ENCODE measurements at places on chromosomes 5 and 9. TPM values are rescaled to one million over a fixed set of nuclear protein-coding genes. Genes with fewer than 3 reads are reported as not detected.

The FGD3 gene
- 133 TPM for total RNA-seq

The FSD1L gene
- total RNA-seq: 5.2 TPM

The C9orf153 gene
- total RNA-seq: 0.54 TPM

The RGP1 gene
- 26.3 TPM for total RNA-seq

The DCTN3 gene
- 115 TPM for total RNA-seq

The SPINK1 gene
- total RNA-seq: not detected

The HRH2 gene
- 39.8 TPM for total RNA-seq

The CA9 gene
- total RNA-seq: not detected

The NIM1K gene
- 0.68 TPM for total RNA-seq

The SLC25A2 gene
- 0.56 TPM for total RNA-seq

The WDR38 gene
- total RNA-seq: not detected

The GABBR2 gene
- total RNA-seq: not detected

The QRFP gene
- total RNA-seq: not detected

The NRARP gene
- 1.5 TPM for total RNA-seq

The CDC14B gene
- 2.2 TPM for total RNA-seq

The ADCY2 gene
- not detected for total RNA-seq

The ENTPD2 gene
- total RNA-seq: not detected

The PCDHB13 gene
- total RNA-seq: not detected

The FGF10 gene
- not detected for total RNA-seq

Measured in T-helper 1 cell treated with Interleukin-12 subunit alpha and Interleukin-12 subunit beta and Interleukin-4 antibody, amounts not matched to agents 30 ng/mL and 1 ng/mL, for 36 hours (primary cell).